ENCODE measurements at places on chromosomes 5 and 9.

DNA sequence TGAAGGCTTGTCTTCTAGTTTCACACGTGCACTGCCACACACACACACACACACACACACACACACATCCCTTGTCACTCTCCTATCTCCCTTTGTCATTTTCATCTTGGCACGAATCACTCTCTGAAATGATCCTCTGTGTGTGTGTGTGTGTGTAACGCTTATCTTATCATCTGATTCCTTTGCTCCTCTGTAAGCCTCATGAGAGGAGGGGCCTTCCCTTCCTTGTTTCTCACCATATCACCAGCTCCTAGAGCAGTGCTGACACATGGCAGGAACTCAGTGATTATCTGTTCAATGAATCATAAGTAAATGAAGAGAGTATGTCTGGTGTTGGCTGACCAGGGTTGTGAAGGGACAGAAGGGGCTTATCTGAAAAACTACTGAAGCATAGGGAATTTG, 53.3 kb downstream of the PDE4D start:
- no peak for DNase-seq

DNA sequence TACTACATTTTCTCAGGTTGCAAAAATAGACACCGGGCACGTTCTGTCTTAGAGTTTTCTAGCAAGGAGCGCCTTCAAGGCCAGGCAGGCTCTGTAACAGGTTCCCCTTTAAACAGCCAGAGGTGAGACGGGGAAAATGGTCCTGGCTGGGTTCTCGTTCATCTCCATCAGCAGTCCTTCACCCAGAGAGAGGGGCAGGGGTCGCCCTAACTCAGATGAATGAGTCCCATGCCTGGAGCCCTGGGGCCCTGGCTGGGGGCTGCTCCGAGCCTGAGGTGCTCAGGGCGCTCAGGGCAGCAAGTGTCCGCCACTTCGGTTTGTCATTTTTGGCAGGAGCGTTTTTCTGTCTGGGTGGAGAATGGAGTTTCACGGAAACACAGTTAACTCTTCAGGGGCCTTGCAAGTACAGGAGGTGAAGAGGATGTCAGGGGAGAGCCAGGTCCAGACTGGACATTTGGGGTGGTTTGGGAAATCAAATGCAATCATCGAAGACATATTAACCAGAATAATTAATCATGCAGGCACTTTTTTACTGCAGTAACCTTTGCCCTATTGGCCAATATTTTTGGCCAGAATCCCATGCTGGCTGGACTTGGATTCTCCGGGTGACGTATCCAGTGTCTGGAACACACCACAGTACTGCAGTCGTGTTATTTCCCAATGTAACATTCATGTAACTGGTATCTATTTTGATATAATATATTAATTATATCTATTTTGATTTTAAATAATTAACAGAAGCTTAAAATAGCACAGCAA, 2.9 kb downstream of the NTNG2 start:
- no peak for DNase-seq

- no peak for DNase-seq
Measured at GRCh38 chr9:131625790-131626670, 80.7 kb downstream of the PRRT1B start.

DNA sequence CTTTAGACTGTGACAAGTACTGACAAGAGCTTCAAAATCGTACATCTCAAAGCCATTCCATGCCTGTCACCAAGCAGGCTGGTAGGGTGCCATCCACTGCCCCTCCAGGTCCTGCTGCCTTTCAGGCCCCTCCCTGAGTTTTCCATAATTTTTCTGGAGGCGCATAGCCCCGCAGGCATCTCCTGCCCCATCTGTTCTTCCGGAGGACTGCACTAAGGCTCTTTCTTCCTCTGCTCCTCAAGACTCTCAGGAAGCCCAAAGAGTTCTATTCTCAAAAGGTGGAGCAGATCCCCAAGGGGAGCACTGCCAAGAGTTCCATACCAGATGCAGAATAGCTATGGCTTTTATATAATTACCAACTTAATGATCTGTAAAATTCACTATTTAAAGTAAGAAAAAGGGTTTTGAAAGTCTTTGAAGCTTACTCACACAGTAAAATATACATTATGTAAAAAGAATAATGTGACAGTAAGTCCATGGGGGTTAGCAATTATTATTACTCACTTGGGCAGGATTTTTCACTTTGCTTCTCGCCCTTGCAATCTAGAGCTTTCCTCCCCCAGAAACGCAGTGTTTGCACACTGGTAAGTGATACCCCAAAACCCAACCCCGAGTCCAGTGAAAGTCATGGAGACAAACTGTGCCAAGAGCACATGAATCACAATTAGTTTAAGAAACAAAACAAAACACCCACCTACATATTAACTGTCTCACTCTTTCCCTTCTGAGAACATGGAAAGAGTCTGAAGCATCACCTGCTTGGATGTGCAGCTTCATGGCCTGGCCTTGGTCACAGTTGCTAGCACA, 114.1 kb upstream of the DAPK1 start:
- DNase-seq: no peak

GRCh38 chr5:88826646-88827585, 56.1 kb downstream of the MEF2C start:
- no peak for DNase-seq

DNA sequence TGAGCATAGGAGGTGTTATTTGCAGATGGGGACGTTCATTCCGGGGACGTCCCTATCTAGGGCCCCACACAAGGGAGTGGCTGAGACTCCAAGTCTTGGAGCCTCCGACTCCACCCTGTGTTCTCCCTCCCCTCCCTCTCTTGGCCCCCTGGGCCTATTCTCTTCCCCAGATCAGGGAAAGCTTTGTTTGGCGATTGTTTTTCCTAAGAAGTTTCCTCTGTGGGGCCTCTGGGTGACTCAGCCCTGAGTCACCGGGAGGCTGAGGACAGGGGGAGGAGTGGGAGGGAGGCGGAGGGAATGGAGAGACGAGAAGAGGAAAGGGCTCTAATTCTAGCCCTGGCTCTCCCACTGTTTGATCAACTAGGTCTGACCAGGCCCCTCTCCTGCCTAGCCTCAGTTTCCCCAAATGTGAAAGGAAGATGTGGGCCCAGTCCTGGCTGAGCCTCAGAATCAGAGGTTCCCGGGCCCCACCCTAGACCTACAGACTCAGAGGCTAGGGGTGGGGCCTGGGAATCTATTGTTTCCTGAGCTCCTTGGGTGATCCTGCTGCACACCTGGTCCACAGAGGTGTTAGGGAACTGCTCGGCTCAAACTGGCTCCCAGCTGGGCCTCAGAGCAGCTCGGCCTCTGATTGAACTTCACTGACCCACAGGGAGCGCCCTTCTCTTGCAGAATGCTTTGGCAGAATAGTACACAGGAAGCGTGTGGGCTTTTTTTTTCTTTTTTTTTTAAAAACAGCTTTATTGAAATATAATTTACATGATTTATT, 19.2 kb downstream of the GSN start:
- no peak for DNase-seq

- no peak for DNase-seq
Measured at GRCh38 chr5:94442991-94443390, 175.4 kb downstream of the KIAA0825 start.

Data from T follicular helper cell (primary cell).